Cardiac atrium fibroblast (primary cell): ENCODE measurements at places on chromosomes 6 and 20. TPM values are rescaled to one million over a fixed set of nuclear protein-coding genes. Genes with fewer than 3 reads are reported as not detected.

Gene CGA
- not detected in 2 replicates for total RNA-seq

Gene OR2J3
- not detected in 2 replicates for total RNA-seq

Gene PPP1R3G
- total RNA-seq: 0.81 and 1.3 TPM in 2 replicates

Gene PRR18
- not detected in 2 replicates for total RNA-seq

Gene MEP1A
- not detected in 2 replicates for total RNA-seq

Gene MOG
- not detected in 2 replicates for total RNA-seq
